ENCODE measurements at places on chromosomes 4 and X.

- no peak for DNase-seq
Observed at GRCh38 chrX:76555816-76556215, 128.3 kb downstream of the MAGEE1 start.

- no peak for DNase-seq
Observed at GRCh38 chr4:41799126-41799525, 50.6 kb upstream of the PHOX2B start.

- DNase-seq = no peak
Observed at GRCh38 chr4:70681704-70682103, 6.6 kb upstream of the UTP3 start.

GRCh38 chr4:39539089-39539611 lies 11.9 kb upstream of the UGDH start:
- DNase-seq = no peak

GRCh38 chr4:180542445-180543100 lies 1700.6 kb upstream of the TENM3 start:
- DNase-seq = no peak

DNA sequence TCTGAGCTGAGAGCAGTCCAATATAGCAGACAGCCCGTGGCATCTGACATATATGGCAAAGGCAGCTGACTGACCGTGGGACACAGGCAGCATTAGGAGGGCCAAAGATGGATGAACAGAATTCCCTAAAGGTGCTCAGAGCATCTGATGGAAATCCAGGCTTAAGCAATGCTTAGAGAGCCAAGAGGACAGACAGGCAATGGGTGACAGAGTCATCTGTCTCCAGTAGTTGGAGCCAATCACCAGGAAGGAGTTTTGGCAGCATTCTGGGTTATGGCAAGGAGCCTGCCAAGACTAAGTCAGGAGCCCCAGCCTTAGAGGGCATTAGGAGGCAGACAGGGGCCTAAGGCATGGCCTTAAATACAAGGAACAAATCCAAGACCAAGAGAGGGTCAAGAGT lies 153.3 kb upstream of the USP9X start:
- DNase-seq = no peak

- DNase-seq = no peak
Observed at GRCh38 chr4:177555007-177555574, 112.9 kb upstream of the AGA start.

DNA sequence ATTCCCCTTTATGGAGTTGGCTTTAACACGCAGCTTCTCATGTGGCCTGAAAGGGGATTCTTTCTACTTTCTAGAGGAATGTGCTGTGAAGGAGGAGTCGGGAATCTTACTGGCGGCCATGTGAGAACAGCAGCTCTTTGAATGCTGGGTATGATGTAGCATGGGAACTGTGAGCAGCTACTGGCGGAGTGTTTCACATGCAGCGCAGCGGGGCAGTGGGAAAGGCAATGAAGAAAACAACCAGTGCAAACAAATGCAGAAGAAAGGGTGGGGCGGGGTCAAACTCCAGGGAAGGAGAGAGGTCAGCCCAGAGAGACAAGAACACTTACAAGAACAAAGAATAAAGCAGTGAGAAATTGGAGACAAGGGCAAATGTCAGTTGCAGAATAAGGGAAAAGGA lies 363.8 kb upstream of the FTHL17 start:
- DNase-seq = no peak

DNA sequence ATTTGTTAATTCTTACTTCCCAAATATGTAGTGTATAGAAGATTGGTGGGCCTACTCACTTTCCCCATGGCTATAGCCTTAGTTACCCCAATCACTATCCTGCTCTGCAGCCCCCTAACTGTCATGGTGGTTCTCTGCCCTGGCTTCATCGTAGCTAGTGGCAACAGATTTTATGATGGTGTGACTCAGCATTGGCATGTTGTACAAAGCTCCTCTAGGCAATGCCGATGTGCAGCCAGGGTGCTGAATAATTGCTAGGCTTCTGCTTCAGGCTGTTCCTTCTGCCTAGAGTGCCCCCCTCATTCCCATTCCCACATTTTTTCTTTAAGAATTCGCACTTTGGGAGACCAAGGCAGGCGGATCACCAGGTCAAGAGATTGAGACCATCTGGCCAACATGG lies 35.2 kb downstream of the AFF2 start:
- no peak for DNase-seq

- DNase-seq = no peak
Observed at GRCh38 chrX:55026143-55026542, 4.6 kb downstream of the ALAS2 start.

- DNase-seq = no peak
Observed at GRCh38 chrX:103538728-103539127, 19.4 kb upstream of the RAB40A start.

DNA sequence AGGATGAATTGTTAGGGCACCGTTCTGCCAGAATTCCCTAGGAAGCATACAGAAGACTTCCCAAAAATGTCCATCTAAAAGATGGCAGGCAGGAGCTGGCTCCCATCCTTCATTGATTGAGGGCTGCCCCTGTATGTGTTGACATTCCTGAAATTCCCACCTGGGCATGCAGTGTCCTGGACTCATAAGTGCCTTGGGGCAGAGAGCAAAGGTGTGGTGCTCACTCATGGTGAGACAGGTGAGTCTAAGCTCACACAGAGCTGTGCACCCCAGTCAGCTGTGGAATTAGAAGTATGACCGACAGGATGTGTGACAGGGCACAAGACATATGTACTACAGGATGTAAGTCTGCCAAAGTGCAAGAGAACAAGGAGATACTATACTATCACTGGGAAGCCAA lies 271.9 kb downstream of the MID1IP1 start:
- DNase-seq = no peak

DNA sequence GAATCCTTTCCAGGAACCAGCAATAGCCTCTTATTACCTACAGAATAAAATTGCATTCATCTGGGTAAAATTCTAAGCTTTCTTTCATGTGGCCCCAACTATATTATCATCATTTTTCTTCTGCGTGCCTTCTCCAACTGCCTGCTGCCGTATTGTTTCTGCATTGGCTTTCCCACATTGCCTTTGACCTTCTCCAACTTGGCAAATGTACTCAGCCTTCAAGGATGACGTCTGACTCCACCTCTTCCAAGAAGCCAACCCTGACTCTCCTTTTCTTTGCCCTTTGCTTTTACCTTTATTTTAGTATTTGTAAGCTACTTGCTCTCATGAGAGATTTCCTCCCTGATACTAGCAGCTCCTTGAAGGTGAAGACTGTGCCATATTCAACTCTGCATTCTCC lies 200.4 kb upstream of the FAM9B start:
- DNase-seq = no peak

- peak; percentile 96 for DNase-seq
Observed at GRCh38 chr4:155376387-155377268, at the start of gene MAP9. TSS of gene MAP9 (minus strand) at chr4:155376965. CDS start at chr4:155375850, 1,115 bp downstream.

- no peak for DNase-seq
Observed at GRCh38 chrX:153477901-153478300, 7.5 kb upstream of the HAUS7 start.

GRCh38 chr4:6374575-6374974 lies 97.8 kb downstream of the PPP2R2C start:
- DNase-seq = peak; percentile 7

GRCh38 chr4:1008840-1009541 lies 2.4 kb upstream of the FGFRL1 start:
- DNase-seq = peak; percentile 74

GRCh38 chr4:23770011-23770410 lies 119.8 kb downstream of the PPARGC1A start:
- DNase-seq = no peak

DNA sequence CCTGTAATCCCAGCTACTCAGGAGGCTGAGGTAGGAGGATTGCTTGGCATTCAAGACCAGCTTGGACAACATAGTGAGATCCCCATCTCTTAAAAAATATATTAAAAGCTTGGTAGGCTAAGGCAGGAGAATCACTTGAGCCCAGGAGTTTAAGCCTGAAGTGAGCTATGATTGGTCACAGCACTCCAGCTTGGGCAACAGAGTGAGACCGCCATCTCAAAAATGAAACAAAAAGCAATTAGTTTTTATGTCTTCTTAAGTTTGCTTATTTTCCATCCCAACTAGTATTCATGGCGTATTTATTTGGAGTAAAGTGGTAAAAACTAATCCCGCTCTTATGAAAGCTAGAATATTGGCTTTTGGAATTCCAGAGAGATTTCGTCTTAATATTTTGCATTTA lies 25.4 kb upstream of the PDE5A start:
- DNase-seq = no peak

DNA sequence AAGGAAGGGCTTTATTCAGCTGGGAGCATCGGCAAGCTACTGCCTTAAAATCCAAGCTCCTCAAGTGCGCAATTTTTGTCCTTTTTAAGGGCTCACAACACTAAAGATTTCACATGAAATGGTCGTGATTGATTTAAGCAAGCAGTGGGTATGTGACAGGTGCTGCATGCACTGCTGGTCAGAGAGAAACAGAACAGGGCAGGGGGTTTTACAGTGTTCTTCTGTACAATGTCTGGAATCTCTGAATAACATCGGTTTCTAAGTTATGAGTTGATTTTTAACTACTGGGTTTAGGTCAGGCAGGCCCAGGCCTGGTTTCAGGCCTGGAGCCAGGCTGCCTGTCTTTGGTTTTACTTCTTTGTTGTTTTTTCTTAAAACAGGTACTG lies 6.0 kb downstream of the UGT2B17 start:
- no peak for DNase-seq

GRCh38 chrX:43682726-43683125 lies 26.6 kb downstream of the MAOA start:
- DNase-seq = no peak

DNA sequence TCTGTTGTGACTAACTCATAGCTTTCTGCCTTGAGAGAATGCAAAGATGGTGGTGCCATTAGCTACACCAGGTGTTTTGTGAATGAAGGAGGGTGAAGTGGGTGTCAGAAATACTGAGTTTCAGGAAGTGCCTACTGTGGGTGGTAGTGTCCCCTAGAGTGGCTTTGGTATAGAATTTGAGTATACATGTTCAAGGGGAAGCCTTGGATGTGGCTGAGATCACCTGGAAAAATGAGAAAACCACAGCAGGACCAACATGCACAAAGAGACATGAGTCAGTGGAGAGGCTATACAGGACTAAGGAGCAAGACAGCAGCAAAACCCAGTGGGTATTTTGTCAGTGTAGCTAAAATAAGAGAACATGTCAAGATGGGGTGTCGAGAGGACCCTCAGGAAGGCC lies 204.3 kb upstream of the TBL1X start:
- DNase-seq = no peak

- peak; percentile 76 for DNase-seq
Observed at GRCh38 chr4:122783301-122784215, 43.1 kb upstream of the FGF2 start.

GRCh38 chrX:53194308-53194707 lies 30.7 kb downstream of the KDM5C start:
- no peak for DNase-seq

DNA sequence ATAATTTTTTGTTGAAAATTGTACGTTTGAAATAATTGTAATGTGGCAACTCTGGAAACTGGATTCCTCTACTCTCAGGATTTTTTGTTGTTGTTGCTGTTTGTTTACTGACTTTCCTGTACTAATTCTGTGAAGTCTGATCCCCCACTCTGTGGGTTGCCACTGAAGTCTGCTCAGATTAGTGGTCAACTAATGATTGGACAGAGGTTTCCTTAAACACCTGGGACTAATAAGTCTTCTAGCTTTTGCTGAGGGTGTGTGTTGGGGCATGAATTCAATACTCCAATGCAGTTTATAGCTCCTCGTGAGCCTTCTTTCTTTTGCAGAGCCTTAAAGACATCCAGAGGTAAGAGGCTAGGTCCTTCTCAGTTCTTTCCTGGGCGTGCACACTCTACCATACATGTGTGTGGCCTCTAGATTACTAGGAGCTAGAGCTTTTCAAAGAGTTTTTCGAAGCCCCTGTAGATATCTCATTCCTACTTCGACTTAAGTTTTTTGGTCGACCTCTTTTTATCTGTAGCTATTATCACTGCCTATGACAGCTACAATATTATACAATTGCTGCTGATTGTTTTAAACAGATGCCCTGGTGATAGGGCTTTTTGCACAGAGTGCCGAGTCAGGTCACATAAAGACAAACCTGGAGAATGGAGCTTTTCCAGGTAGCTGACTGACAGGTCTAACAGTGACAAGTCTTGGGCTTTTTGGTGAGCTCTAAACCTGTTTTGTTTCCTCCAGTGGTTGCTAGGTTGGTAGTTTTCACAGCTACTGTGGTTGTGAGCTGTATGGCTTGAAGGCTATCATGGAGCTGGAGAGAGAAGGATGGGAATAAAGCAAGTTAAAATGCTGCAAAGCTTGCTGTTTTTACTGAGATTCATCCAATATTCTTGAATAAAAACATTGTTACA lies 34.0 kb downstream of the BMP2K start:
- DNase-seq = no peak

DNA sequence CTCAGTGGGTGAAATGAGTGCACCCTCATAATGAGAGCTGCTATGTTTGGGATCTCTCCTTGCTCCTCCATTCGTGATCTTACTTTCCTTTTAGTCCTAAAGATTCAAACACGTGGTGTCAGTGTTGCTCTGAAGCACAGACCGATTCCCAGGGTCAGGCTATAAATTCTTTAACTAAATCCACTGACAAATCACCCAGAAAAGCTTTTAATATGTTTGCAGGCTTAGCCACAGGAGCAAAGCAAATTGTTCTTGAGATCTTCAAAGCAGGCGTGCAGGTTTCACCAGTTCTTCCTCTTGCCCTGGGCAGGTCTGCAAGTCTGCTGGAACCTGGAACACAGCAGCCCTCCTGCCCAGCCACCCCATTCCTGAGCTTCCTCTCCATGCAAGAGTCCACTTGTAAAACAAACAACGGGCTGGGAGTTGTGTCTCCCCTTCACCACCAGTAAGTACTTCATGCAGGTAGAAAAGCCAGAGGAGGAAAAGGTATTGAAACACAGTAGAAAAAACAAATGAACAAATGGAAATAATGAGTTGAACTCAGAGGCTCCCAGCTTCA lies 70.1 kb upstream of the ENPP6 start:
- no peak for DNase-seq

- DNase-seq = no peak
Observed at GRCh38 chr4:148810461-148810860, 368.2 kb upstream of the NR3C2 start.

DNA sequence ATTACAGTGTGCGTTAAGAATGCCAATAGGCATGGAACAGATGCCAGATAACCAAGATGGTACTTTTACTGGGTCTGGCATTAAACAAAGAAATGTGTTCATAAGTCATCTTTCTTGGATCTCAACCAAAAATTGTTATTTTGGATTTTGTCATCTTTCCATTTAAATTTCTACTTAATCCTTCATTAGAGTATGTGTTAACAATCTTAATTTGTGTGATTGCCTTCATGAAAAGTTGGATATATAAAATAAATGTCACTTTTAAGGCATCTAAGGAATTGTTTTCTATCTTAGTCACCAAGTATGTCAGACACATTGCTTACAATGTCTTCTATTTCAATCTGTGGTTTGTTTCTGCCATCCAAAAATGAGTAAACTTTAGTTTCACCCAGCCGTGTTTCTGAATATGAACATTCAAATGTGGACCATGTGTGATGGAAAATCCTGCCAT lies 87.5 kb downstream of the PALLD start:
- no peak for DNase-seq

- no peak for DNase-seq
Observed at GRCh38 chr4:124334119-124334518, 378.4 kb downstream of the ANKRD50 start.

- DNase-seq = no peak
Observed at GRCh38 chr4:112840061-112840460, 203.1 kb downstream of the LARP7 start.
